Activated CD4-positive, alpha-beta T cell treated with anti-CD3 and anti-CD28 coated beads, Interleukin-2, amount 50 U/mL, for 4 hours (primary cell): ENCODE measurements at places on chromosomes 7 and 10.

GRCh38 chr10:99466632-99467223, 36.3 kb upstream of the GOT1 start:
- DNase-seq, result no peak

GRCh38 chr7:11175371-11175770, 201.7 kb downstream of the PHF14 start:
- no peak for DNase-seq

- DNase-seq, result no peak
These were observed 106.2 kb downstream of the PHF14 start for GRCh38 chr7:11079907-11080306.

DNA sequence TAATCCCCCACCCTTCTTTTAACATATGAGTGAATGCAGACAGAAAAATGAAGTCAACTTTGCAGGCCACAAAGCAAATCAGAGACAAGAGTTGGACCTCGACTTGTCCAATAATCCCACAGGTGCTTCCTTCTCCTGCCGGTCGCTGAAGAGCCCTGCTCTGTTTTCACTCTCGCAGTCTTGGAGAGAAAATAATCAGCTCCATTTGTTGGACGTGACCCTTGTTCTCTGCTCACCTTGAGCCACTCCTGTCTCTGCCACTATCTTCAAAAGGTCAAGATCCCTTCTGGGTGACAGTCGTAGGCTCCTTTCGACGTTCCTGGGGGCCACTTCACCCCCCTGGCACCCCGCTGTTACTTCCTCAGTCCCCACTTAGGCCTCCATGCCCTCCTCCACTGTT, 2.8 kb upstream of the KLF6 start:
- no peak for DNase-seq

GRCh38 chr7:131517218-131517923, 39.1 kb downstream of the PODXL start:
- DNase-seq, result no peak

DNA sequence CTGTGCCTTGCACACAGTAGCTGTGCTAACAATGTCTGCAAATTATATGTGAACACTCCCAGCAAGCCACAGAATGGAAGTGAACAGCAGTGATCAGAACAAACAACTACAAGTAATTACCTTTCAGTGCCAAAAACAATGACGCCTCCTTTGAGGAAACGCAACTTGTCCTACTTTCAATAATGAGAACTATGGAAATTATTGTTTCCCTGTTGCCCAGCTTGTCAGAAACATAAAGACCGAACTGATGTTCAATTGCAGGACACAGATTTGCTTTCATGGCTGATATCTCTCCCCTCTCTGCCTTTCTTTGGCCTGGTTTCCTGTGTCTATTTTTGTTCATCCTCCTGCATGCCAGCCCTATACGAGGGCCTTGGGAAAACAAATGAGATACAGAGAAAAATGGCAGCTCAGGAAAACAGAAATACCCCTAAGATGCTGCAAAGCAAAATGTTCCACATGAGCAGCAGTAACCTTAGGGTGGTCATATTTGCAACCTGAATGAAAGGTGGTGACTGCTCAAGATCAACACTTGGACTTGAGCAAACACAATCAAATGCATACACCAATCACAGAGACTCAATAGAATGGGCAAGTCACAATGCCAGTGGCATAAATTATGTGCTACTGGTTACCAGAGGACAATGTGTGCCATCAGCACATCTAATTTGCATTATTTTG, 26.8 kb downstream of the COBL start:
- DNase-seq, result no peak

- DNase-seq, result no peak
These were observed 71.4 kb downstream of the NEURL1 start for GRCh38 chr10:103564776-103565520.

GRCh38 chr10:35236739-35237138, 99.6 kb upstream of the CCNY start:
- DNase-seq, result no peak

GRCh38 chr7:111356941-111357340, 205.4 kb downstream of the IMMP2L start:
- no peak for DNase-seq

- DNase-seq, result no peak
These were observed 141.7 kb downstream of the DLG5 start for GRCh38 chr10:77784856-77785255.

- no peak for DNase-seq
These were observed 121.5 kb upstream of the DPP6 start for GRCh38 chr7:153930696-153931095.

- DNase-seq, result no peak
These were observed 151.4 kb upstream of the PRPS1L1 start for GRCh38 chr7:18179093-18179492.

- no peak for DNase-seq
These were observed 46.1 kb downstream of the ZCCHC24 start for GRCh38 chr10:79399223-79399831.
